ENCODE measurements at places on chromosomes 1 and 21.

DNA sequence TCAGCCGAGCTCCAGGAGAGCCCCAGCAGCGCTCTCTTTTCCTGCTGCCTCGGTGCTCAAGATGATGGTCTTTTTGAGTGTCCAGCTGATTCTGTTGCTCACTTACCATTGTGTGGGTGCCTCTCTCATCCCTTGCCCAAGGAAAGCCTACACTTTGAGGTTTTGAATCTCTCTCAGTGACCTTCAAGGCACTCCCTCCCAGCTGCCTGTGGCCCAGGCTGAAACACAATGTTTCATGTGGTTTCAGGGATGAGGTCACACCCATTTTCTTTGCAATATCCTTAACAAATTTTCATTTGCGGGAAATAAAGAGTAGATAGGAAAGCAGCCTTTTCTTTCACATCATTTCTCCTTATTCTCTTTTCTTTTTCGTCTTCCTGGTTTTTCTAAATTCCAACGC, 12.6 kb upstream of the MRPS14 start:
- DNase-seq: no peak

GRCh38 chr1:229402993-229403392, 30.9 kb downstream of the ACTA1 start:
- DNase-seq: no peak

DNA sequence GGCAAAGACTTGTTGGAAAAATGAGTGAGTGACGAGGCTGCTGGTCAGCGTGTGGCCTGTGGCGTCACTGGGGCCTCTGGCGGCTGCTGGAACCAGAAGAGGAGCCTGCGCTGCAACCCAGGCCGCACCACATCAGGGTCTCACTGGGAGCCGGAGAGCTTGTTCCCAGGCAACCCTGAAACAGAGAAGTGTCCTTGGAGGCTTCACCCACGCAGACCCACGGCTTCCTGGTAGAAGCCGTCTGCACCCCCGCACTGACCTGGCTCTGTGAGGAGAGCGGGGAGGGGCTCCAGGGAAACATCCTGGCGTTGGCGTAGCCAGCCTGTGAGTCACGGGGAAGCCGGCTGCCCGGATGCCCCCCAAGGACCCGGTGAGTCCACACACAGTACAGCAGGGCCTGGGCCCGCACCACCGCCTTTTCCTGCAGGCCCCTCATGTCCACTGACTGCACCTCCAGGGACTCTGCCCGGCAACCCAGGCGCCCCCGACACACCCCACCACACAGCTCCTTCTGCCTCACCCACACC, 57.4 kb downstream of the COL6A1 start:
- no peak for DNase-seq

GRCh38 chr1:58899587-58900271, 115.9 kb upstream of the JUN start:
- DNase-seq: no peak

- DNase-seq: peak; percentile 32
Observed at GRCh38 chr1:150322310-150322709, 977 bp downstream of the PRPF3 start.

DNA sequence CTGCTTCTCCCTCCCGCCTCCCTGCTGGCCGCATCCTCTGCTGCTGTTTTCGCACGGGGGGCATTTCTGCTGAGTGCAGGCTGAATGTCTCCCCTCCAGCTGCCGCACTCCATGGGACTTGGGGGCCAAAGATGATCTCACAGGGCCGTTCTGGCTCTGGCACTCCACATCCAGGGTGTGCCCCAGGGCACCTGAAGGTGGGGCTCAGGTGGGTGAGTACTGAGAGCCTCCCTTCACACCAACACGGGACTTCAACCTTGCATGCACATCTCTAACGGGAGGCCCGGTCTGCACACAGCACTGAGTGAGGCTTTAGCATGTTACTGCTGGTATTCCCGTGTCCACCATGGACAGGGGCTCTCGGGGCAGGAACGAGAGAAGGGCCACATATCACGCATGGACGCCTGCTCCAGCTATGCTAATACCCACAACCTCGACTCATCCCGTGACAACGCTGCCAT, 88.9 kb downstream of the DMRTB1 start:
- DNase-seq: no peak

- DNase-seq: no peak
Observed at GRCh38 chr1:91833946-91834345, 52.0 kb downstream of the TGFBR3 start.

DNA sequence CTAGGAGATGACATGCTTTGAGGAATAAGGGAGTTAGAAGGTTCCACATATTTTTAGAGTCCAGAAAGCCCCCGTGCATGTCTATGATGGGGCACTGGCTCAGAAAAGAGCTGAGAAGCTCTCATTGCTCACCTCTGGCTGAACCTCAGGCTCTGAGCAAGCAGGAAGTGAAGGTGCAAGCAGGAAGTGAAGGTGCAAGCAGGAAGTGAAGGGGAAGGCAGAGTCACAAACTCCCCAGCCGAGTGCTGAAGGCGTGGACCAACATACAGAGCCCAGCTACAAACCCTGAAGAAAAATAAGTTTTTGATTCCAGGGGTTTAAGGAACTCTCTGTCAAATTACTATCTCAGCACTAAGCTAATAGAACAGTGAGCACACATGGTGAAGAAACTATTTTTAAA, 7.0 kb downstream of the KRTAP10-8 start:
- peak; percentile 38 for DNase-seq

DNA sequence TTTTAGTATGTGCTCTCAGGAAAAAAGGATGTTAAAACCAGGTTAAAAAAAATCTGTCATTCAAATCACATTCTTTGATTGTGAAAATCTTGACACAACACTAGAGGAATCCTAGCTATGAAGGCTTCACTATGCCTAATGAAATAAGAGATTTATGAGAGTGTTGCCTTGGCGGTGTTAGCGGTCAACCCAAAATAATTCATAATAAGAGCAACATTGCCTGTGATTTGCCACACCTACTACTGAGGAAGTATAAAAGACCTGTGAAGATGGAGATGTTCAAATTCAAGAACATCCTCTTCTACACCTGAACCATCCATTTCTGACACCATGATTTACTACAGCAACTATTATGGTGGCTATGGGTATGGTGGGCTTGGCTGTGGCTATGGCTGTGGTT, at the start of gene KRTAP20-1:
Gene KRTAP20-1, plus strand, starts transcription at position 301 of the 400 bp plus-strand sequence. Its CDS starts 30 bp downstream, at position 331.
- DNase-seq: no peak
